CD4-positive, alpha-beta T cell treated with Interleukin-2 at 100 ng/mL for 4 hours (primary cell): ENCODE measurements at places on chromosomes 6 and 20.
A peak's percentile ranks its signal among the peaks of the same experiment; 100 is the strongest.

DNA sequence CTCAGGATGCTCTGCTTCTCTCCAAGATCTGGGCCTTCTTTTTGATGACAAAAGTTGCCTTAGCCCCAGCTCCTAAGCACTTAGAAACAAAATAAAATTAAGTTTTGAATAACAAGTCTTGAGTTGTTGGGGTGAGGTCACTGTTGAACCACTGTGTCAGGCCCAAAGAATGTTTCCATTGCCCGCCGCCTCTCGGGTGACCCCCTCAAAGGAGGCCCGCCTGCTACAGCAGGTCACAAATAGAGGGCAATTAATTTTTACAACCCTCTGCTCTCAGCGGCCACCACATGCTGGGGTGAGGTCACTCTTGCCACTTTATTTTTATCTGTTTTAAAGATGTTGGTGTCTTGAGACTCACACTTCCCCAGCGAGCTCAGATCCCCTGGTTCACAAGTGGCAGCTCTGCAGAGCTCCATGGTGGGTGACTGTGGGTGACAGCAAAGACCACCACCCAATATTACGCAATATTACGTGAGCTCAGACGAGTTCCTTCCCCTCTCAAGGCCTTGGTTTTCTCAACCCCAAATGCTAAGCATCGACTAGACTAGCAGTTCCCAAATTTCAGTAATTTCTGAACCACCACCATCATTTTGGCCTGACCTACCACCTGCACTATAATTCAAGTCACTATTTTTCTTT is 247.7 kb upstream of the PMEPA1 start:
- DNase-seq = no peak

DNA sequence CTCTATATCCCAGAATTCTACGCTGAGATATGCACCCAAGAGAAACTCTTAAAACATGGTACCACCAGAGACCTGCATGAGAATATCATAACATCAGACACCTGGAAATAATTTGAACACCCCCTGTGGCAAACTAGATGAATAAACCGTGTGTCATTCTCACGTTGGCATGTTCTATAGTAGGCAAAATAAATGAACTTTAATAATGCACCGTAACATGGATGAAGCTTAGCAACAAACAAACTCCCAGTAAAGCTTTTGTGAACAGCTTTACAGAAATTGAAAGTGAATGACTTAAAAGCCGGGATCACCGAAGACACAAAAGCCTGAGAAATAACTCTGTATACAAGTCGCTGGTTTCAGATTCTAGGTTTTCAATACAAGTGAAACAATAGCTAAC is 1166.8 kb upstream of the CITED2 start:
- DNase-seq = no peak

- no peak for DNase-seq
These were observed 18.2 kb upstream of the SRC start for GRCh38 chr20:37327748-37328147.

- DNase-seq = no peak
These were observed 134.5 kb downstream of the VEGFA start for GRCh38 chr6:43904311-43905123.

GRCh38 chr6:142642651-142643050 is 302.3 kb downstream of the HIVEP2 start:
- DNase-seq = no peak

DNA sequence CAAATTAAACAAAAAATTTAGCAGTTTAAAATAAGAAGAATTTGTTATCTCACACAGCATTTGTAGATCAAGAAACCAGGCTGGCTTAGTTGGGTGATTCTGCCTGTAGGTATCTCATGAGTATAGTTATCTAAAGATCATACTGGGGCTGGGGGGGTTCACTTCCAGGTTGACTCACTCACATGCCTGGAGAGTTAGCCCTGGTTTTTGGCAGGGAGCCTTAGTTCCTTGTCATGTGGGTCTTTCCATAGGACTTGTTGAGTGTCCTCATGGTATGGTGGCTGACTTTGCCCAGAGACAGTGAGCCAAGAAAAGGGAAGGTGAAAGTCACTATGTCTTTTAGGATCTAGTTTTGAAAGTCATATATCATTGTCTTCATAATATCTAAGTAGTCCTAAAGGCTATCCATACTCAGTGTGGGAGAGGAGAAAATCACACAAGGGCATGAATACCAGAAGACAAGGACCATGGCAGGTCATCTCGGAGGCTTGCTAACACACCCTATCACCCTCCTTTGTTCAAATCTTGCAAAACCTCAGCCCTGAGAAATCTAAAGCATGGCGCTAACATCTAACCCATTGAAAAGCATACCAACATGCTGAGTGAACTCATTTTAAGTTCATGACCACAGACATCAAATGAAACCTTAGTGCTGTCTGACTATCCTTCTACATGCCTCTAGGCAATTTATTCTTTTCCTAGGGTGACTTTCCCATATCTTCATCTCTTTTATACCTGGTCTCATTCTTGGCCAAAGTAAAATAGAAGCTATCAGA is 39.2 kb downstream of the CYP24A1 start:
- DNase-seq = no peak

- DNase-seq = no peak
These were observed 478.8 kb downstream of the CD83 start for GRCh38 chr6:14596410-14596809.

- no peak for DNase-seq
These were observed 179.7 kb upstream of the MYLIP start for GRCh38 chr6:15948930-15949900.

GRCh38 chr6:147546501-147547368 is 38.2 kb downstream of the SAMD5 start:
- DNase-seq = no peak

DNA sequence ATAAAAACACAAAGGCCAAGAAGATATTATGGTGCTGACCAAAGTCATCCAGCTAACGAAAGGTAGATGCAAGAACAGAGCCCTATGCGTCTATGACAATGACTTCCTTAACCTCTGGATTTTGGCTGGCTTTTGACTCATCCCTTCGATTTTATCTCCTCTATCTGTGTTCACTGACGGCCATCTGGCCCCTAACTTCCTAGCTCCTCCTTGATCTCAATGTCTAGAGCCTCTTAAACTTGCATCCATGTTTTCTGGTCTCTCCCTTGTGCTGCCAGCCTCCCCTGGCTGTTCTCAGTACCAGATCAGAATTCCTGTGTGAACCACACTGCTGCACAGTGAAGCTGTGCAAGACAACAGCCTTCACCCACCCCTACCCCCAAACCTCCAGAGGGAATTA is 452.9 kb downstream of the UTRN start:
- DNase-seq = no peak

DNA sequence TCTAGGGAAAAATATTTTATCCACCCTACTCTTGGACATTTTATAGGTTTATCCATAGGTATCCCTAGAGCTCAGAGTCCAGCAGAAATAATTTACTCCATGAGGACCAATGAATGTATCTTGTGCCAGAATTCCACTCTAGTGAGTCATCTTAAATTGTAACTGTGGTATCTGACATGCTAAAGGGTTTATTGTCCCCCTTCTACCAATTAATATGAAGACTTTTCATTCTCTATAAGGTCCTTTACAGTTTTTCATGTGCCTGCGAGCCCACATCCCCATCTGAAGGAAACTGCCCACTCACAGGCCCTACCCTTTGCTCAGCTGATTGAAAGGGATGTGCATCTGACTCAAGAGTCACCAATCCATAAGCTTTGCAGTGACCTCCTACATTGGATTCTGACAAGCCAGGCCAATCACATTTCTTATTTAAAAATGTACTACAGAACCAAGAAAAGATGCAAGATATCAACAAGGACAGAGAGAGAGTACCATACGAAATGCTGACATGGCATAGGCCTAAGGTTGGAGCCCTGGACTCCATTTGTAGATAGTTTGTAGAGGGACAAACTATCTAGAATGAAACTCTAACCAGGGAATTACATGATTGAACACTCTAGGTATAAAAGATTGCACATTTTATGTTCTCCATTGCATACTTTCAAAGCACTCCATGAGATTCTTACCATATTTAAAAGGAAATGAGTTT is 93.4 kb upstream of the DEFB112 start:
- no peak for DNase-seq

DNA sequence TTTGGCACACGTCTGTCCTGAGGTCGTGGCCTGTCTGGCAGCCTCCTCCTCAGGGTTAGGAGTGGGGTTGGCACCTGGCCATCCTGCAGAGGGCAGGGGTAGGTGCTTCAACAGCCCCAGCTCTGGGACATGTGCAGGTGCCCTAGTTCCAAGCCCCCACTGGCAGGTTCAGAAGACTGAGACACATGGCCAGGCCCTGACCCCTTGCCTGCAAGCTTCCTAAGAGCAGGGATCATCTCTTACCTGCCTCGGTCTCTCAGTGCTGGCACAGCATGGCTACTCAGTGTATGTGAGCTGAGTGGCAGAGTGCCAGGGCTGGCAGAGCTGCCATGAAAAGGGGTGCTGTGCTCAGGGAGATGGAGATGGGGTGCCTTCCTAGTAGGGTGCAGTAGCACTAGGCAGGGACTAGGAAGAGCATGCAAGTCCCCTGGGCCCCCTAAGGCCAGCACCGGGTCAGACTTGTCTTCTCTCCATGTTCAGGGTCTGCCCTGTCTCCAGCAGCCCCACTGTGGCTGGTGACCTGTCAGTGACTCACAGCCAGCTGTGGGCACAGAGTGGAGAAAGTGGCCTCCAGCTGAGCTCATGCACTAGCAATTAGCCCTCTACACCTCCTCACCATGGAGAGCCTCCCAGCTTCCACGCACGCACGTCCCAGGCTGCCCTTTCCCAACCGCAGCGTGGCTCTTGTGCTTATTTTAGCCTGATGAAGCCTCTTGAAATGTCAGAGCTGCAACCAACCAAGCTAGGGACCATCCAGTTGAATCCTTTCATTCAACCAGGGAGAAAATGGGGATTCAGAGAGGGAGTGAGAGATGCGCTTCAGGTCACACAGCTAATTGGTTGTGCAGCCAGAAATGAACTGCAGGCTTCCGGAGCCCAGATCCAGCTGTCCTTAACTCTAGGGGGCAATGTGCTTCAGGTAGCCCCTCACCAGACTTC is 116.6 kb downstream of the MRPL14 start:
- DNase-seq = no peak

- DNase-seq = no peak
These were observed 57.1 kb downstream of the RWDD2A start for GRCh38 chr6:83250235-83250634.

- peak; percentile 9 for DNase-seq
These were observed 28.5 kb upstream of the PIM1 start for GRCh38 chr6:37141281-37142049.

DNA sequence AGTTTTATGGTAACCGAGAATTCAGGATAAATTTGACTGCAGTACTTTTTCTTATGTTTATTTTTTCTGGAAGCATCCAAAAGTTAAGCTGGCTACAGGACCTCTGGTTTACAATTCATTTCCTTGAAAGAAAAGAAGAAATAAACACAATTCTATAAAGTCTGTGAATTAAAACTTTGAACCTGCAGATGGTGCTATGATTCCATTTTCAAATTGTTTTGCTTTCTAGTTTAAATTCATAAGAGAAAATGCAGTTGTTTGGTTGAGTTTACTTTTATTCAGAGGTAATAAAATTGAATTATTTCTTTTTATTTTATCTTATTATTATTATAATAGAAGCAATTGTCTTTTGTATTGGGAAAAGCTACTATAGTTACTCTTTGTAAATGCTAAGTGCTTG is 1.8 kb upstream of the VIP start:
- DNase-seq = no peak

DNA sequence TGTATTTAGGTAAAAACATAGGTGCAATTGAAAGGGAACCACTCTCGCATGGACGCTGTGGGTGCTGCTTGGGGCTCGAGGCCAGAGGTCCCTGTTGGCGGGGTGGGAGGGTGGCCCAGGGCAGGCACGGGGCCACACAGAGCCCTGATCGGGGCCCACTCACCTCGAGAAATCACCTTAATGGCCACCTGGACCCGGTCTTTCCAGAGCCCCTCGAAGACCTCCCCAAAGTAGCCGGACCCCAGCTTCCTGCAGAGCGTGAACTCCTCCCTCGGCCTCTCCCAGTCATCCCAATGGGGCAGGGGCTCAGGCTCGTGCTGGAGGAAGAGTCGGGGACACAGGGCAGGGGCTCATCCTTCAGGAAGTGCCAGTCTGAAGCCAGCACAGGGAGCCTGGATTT is 3.8 kb downstream of the PTK6 start:
- no peak for DNase-seq

DNA sequence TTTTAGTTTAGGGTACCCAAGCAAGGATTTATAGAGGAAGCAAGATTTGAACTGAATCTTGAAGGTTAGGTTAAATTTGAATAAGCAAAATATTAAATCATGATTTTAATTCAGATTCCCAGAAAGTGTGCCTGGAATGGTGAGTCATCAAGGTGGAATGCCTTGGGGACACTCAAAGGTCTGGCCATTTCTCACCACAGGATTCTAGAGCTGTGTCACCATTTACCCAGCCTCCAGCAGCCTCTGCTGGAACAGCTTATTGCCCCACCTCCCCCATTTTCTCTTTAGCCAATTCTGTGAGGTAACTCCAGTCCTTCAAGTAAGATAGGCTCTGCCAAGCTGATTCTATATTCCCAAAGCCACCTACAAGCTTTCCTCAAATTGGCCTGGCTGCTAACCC is 181.4 kb downstream of the SIM1 start:
- no peak for DNase-seq

- DNase-seq = no peak
These were observed 38.0 kb upstream of the HSF2 start for GRCh38 chr6:122361314-122361979.

DNA sequence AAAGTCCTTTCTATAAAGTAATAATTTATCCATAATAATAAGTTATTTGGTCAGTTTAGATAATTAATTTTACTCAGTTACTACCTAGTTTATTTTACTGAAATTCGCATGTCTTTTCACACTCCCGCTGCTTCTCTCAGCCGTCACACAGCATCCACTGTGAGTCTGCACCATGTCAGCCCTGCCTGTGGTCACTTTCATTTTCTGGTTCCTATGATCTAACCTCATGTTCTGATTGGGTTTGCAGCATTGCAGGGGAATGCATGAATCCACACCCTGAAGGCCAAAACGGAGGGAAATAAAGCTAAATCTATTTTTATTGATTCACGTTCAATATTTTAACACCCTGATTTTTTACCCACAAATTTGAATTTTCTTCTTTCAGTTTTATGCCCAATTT is 47.4 kb downstream of the PDE10A start:
- DNase-seq = no peak

GRCh38 chr20:46128310-46129151 is 10.4 kb downstream of the CD40 start:
- no peak for DNase-seq

DNA sequence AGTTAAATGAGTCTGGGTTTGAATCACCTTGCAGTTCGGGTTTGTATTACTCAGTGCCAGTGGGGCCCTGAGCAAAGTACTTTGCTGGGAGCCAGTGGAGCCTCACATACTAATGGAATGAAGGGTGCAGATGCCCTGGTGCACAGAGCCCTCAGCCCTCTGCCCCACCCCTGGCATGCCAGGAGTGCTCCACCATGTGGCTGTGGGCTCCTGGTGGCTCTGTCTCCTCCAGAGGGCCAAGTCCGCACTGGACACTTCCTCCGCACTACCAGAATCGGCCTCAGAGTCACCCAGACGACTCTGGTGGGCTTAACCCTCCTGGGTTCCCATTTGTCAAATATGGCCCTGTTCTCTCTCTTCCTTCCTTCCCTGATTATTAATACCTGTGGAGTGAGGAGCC is 94.0 kb downstream of the STK35 start:
- no peak for DNase-seq

GRCh38 chr6:11763460-11764249 is 14.9 kb downstream of the ADTRP start:
- DNase-seq = no peak
